Vagina (tissue), 2 donors: ENCODE measurements at places on chromosomes 3 and 15.

GRCh38 chr3:119781330-119782198 lies at the start of gene NR1I2:
TSS of gene NR1I2 (plus strand) at chr3:119782101.
- no peaks in the 10 kb centered on the region for H3K4me1 ChIP-seq
- H3K27me3 ChIP-seq: no peaks in the 10 kb centered on the region
- H3K4me3 ChIP-seq: no peak within 1 kb of the TSS
- H3K27ac ChIP-seq: no peak within 1 kb of the TSS
- no peak for DNase-seq

DNA sequence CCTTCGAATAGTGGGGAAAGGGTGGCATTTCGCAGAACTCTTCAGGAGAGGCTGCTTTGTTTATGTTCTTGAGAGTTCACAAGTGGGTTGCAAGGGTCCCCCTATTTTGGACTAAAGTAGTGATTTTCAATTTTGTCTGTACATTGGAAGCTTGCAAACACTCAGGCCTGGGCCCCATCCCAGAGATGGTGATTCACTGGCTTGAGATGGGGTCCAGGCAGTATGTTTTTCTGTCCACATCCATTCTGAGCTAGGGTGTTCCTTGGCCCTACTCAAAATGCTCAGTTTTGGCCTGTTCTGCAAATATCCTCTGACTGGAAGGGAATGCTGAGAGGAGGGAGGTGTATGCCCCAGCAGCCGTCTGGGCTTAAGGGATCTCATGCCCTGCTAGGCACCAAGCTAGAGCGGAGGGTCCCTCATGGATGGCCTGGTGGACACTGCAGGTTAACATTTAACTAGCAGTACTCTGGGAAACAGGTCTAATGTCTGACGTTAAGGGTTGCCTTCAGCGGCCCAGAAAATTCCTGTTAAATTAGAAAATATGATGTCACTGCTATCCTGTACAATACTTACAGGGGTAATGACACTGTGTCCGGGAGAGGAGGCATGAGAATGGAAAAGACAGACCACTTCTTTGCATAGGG lies 181.4 kb downstream of the OPA1 start:
- no peaks in the 10 kb centered on the region for H3K36me3 ChIP-seq
- no peak overlapping the region for H3K4me3 ChIP-seq
- H3K4me1 ChIP-seq: no peaks in the 10 kb centered on the region

DNA sequence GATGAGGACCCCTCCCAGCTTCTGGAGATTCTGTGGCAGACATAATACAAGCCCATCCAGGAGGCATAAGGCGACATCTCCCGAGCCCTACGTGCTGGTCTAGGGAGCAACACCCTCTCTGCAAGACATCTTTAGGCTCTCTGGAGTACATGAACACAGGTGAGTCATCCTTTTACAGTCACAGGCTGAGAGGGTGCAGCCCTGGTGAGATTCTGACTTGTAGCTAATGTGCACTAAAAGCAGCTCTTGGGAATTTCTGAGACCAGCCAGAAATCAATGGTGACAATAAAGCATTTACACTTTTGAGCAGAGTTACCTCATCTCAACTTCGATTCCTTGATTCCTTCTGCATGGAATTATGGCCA lies 131.1 kb downstream of the XXYLT1 start:
- no peak overlapping the region for H3K4me3 ChIP-seq
- no peaks in the 10 kb centered on the region for H3K27me3 ChIP-seq
- no peaks in the 10 kb centered on the region for H3K36me3 ChIP-seq
- peaks cover 15% of the 10 kb centered on the region for H3K4me1 ChIP-seq
- no peak overlapping the region for H3K27ac ChIP-seq
- no peak for DNase-seq

- no peaks in the 10 kb centered on the region for H3K27me3 ChIP-seq
- no peak overlapping the region for H3K4me3 ChIP-seq
- DNase-seq: no peak
- H3K4me1 ChIP-seq: no peaks in the 10 kb centered on the region
Measured at GRCh38 chr3:140580746-140581145, 97.1 kb upstream of the TRIM42 start.

- H3K4me1 ChIP-seq: no peaks in the 10 kb centered on the region
- H3K27me3 ChIP-seq: no peaks in the 10 kb centered on the region
- no peak for DNase-seq
- no peak overlapping the region for H3K4me3 ChIP-seq
- H3K27ac ChIP-seq: no peak overlapping the region
- no peaks in the 10 kb centered on the region for H3K36me3 ChIP-seq
Measured at GRCh38 chr3:159974-160373, 36.6 kb upstream of the CHL1 start.

DNA sequence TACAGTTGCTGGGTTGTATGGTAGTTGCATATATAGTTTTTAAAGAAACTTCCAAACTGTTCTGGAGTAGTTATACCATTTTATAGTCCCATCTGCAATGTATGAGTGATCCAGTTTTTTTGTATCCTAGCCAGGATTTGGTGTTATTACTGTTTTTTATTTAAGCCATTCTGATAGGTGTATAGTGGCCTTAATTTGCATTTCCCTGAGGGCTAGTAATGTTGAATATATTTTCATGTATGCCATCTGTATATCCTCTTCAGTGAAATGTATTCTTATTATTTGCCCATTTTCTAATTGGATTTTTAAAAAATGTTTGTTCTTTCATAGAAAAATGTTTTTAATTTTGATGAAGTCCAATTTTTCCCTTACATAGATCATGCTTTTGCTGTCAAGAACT lies 29.2 kb downstream of the PXK start:
- H3K27me3 ChIP-seq: no peaks in the 10 kb centered on the region
- H3K27ac ChIP-seq: no peak overlapping the region
- peaks cover 16% of the 10 kb centered on the region for H3K4me1 ChIP-seq
- H3K4me3 ChIP-seq: no peak overlapping the region
- no peak for DNase-seq
- no peaks in the 10 kb centered on the region for H3K36me3 ChIP-seq

DNA sequence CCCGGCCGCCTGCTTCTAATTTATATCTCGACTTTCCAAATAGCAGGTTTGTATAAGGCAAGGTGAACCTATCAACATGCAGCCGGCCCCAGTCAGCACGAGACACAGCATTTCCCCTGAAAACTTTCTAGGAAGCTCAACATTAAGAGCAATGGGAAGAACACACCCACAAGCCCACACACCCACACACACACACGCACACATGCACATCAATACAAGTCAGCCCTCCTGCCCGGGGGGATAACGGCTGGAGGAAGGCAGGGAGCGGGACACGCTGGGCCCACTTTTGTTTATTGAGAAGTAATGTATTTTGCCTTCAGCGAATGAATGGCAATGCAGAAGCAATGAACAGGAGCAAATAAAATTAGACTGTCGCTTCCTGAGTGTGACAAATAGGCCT lies 83.5 kb downstream of the PCSK6 start:
- no peaks in the 10 kb centered on the region for H3K4me1 ChIP-seq
- no peak overlapping the region for H3K27ac ChIP-seq
- no peaks in the 10 kb centered on the region for H3K36me3 ChIP-seq
- H3K4me3 ChIP-seq: no peak overlapping the region

DNA sequence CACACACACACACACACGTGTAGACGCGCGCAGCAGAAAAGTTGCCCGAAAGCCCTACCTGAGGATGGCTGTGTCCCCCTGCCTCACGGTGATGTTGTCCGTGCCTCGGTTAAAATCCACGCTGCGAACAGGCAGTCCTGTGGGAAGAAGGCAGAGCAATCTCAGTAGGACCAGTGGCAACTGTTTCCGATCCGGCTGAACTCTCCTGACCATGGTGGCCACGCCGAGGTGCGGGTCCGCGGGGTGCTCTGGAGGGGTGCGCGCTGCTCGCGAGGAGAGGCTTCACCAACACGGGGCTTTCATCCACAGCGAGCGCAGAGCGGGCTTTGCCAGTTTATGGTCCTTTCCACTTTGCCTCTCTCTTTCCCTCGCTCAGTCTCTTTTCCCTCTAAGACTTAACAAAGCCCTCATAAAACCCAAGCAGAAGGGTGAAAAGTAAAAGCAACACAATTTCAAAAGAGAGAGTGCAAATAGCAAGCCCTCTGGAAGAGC lies 422 bp downstream of the LSAMP start:
- H3K27ac ChIP-seq: peak overlapping the region; percentile 39
- H3K36me3 ChIP-seq: no peaks in the 10 kb centered on the region
- no peak for DNase-seq

DNA sequence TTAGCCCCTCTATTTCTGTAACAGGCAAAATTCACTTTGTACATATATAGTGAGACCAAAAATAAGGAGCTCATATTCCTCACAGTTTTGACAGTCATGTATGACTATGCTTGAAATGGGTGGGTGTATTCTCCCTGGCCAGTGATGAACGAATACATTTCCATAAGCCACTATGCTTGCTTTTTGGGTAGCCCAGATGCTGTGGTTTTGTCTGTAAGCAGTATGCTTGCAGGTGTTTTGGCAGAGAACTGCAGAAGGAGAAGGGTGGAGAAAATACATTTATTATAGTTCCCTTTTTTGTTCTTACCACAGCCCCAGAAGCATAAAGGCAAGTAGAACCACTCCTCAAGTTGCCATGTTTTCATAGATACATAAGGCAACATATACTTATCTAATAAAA lies 131.2 kb downstream of the RBMS3 start:
- no peak for DNase-seq
- H3K4me3 ChIP-seq: no peak overlapping the region
- H3K36me3 ChIP-seq: no peaks in the 10 kb centered on the region
- no peaks in the 10 kb centered on the region for H3K27me3 ChIP-seq
- peaks cover 8% of the 10 kb centered on the region for H3K4me1 ChIP-seq
- no peak overlapping the region for H3K27ac ChIP-seq

GRCh38 chr3:187223799-187224198 lies 26.5 kb downstream of the RTP1 start:
- H3K36me3 ChIP-seq: no peaks in the 10 kb centered on the region
- no peaks in the 10 kb centered on the region for H3K27me3 ChIP-seq
- H3K27ac ChIP-seq: no peak overlapping the region
- DNase-seq: no peak

- H3K36me3 ChIP-seq: no peaks in the 10 kb centered on the region
- H3K27ac ChIP-seq: no peak overlapping the region
- no peaks in the 10 kb centered on the region for H3K4me1 ChIP-seq
- no peaks in the 10 kb centered on the region for H3K27me3 ChIP-seq
Measured at GRCh38 chr3:123321806-123322205, 120.1 kb downstream of the SEC22A start.

DNA sequence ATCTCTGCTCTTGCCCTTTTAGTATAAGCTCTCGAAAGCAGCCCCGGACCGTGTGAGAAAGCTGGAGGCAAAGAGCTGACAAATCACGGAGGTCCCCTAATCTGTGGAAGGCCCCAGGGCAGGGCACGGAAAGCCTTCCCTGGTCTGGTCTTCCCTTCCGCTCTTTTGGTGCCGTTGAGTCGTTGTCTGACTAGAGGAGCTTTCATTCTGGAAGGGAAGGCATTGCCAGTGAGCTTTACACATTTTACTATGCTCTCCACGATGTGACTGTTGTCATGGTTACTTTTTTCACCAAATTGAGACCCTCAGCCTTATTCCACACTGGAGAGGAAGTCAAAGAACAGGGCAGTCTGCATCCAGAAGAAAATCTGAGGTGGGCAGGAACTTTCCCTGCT lies 71.7 kb downstream of the CYP19A1 start:
- H3K27me3 ChIP-seq: no peaks in the 10 kb centered on the region
- no peak for DNase-seq
- H3K4me3 ChIP-seq: peak overlapping the region; percentile 52
- H3K27ac ChIP-seq: peak overlapping the region; percentile 72

DNA sequence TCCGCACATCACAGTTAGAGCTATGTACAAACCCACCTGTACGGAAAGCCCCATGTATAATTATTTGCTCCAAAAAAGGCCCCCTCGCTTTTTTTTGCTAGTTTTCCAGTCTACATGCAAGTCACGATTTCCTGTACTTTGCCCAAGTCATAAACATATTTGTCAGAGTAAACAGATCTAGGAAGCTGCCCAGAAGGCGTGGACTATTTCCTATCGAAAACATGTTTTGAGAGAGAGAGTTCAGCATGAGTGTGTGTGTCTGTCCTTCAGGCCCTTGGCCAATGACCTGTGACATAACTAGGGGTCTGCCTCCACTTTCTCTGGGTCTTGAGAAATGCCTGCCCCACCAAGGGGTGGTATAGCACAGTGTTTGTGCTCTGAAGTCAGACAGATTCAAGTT lies 72.7 kb upstream of the HACD2 start:
- H3K4me3 ChIP-seq: no peak overlapping the region
- peak overlapping the region; percentile 86 for H3K27ac ChIP-seq
- H3K4me1 ChIP-seq: peaks cover 100% of the 10 kb centered on the region
- no peaks in the 10 kb centered on the region for H3K36me3 ChIP-seq

DNA sequence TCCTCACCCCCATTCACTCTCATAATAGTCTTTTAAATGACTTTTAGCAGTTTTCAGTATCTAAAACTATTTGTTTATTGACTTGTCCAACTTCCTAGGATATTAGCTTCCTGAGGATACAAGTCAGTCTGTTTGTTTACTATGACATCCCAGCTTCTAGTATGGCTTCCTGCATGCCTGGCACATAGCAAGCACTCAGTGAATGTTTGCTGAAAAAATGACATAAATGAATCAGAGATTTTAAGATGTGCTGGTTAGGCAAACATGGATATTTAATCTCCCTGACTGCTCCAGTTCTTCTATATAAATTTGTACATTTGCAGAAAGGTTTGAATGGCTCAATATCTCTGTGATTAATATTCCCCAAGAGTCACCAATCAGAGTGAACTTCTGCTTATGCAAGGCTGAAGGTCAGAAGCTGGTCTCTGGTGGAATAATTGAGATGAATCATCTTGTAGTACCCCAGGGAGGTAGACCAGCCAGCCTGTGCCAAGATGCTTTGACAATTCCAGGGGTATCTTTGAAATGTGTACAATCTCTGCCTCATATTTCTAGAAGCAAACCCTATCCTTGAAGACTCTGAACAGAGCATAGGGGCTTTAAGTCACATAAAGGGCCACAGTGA lies 219.0 kb upstream of the LMCD1 start:
- no peaks in the 10 kb centered on the region for H3K27me3 ChIP-seq
- no peak overlapping the region for H3K4me3 ChIP-seq
- H3K27ac ChIP-seq: no peak overlapping the region
- no peaks in the 10 kb centered on the region for H3K36me3 ChIP-seq
- no peaks in the 10 kb centered on the region for H3K4me1 ChIP-seq

- H3K4me1 ChIP-seq: peaks cover 11% of the 10 kb centered on the region
- H3K27me3 ChIP-seq: no peaks in the 10 kb centered on the region
- H3K4me3 ChIP-seq: no peak overlapping the region
- no peak overlapping the region for H3K27ac ChIP-seq
Measured at GRCh38 chr3:51947215-51947900, 5.2 kb downstream of the PARP3 start.

DNA sequence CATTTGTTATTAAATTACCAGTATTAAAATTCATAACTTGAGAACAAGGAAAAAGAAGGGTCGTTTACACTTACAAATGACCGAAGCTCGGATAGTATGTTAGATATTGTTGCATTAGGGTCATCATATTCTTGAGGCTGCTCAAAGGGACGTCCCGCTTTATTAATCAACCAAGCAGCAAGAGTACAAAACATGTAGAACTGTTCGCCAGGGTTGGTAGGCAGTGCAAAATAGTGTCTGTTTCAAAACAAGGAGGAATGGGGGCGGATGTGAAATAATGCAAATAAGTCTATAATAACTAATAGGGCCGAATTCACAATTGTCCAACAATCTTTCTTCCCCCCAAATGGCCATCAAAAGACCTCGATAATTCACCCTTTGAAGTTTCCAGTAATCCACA lies 2.9 kb downstream of the IFT57 start:
- H3K4me3 ChIP-seq: no peak overlapping the region
- DNase-seq: no peak
- no peaks in the 10 kb centered on the region for H3K36me3 ChIP-seq
- H3K4me1 ChIP-seq: peaks cover 48% of the 10 kb centered on the region
- H3K27me3 ChIP-seq: no peaks in the 10 kb centered on the region
